ENCODE measurements at places on chromosomes 2 and 18.

GRCh38 chr2:112138159-112139032 lies at the start of gene FBLN7:
TSS of gene FBLN7 (plus strand) at chr2:112138385. CDS start at chr2:112138656, 271 bp downstream.
- DNase-seq = peak; percentile 39

DNA sequence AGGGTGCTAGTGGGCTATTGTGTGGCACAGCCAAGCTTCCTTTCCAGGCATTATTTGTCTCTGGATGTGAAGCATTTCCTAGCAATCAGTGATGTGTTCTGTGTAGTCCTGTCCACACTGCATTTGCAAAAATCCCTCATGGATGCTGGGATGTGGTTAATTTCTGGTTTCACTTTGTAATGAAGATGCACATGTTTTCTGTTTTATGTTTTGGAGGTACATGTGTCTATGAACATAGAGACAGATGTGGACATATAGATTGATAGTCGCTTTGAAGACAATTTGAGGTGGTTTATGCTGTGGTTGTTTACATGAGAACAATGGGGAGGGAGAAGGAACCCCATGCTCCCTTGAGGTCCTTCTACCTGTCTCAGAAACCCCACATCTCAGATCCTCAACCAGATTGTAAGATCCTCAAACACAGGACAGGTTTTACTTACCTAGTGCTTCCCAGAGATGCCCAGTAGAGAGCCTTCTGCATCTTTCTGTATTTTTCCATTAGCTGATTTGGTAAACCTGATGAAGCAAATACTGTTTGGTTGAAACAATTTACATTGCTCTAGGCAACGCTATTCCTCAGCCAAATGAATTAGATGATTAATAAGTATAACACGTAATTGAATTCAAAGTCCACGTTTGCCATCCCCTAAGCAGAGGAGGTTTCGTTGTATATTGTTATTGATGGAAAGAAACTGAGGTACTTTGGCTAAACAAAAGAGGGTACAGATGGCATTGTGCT lies 204.4 kb downstream of the SPP2 start:
- DNase-seq = peak; percentile 91

- no peak for DNase-seq
Measured at GRCh38 chr2:28150236-28150915, 242.3 kb upstream of the FOSL2 start.

DNA sequence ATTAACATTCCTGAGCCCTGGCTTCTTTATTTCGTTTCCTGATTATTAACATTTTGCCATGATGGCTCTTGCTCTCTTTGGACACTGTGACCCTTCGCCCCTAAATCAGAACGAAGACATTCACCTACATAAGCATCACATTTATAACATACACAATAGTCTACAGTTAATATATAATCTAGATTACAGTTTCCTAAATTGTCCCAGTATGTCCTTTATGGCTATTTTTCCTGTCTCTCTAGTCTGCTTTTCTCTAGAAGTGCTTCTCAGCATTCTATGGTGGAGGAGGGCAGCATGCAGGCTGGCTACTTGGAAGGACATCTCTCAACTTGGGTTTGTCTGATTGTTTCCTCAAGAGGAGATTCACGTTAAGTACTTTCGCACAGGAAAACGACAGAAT lies 49.9 kb downstream of the FAM210A start:
- DNase-seq = no peak

- DNase-seq = peak; percentile 76
Measured at GRCh38 chr2:9799729-9800632, 43.3 kb upstream of the TAF1B start.

DNA sequence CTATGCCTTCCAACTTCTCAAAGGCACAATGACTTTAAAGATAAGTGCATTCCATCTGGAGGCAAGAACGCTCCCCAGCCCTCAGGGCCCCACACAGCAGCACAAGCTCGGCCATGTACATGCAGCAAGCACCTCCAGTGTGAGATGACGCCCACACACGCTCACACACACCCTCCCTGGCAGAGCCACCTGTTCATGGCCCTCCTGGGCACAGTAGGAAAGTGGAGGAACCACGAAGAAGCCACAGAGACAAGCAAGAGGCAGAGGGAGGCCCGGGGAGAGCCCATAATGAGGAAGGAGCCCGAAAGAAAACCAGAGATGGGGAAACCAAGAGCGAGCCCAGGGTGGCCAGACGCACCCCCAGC lies 21.7 kb downstream of the BIN1 start:
- peak; percentile 67 for DNase-seq

GRCh38 chr2:219515874-219516629 lies 1.8 kb downstream of the ASIC4 start:
- no peak for DNase-seq

GRCh38 chr2:147538821-147539220 lies 306.0 kb upstream of the ACVR2A start:
- no peak for DNase-seq

DNA sequence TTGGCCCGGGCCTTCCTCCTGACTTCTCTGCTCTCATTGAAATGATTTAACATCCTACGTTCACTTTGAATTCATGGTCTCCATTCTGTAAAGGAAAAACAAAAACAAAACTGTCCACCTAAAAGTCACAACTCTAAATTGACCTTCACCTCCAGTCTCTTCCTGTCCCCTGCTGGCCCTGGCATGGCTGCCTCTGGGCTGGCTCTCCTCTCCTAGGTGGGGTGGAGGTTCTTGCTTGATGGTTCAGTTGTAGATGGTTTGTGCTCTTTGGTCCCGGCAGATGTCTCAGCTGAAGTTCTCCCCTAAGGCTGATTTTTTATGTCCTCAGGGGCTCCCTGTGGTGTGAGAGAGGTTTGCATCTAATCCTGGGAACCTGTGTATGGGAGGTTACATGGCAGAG lies 121.1 kb downstream of the ACKR3 start:
- no peak for DNase-seq

GRCh38 chr18:9872823-9873222 lies 12.9 kb upstream of the TXNDC2 start:
- DNase-seq = no peak

DNA sequence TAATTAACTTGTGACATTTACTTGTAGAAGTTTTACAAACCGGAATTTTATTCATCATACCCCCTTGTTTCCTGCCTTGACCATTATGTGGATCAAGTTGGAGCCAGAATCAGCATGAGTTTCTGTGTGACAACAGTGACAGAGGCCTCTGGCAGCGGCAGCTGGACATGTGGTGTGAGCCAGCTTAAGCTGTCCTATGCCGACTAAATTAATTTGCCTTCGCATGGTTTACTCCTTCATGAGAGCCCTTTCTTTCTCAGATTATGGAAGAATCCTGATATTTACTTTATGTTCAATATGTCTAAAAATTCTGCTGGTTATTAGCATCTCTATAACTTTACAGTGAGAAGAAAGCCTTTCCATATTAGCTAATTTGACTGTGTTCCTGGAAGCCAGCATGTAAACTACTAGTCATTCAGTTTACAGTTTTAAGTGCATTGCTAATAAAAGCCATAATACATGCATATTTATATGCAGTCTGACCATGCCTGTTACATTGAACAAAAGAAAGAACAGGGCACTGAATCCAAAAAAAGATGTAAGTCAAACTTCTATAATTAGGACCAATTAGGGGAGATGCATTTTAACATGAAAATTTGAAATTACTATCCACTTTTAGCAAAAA lies 495.8 kb upstream of the ACVR2A start:
- DNase-seq = no peak

DNA sequence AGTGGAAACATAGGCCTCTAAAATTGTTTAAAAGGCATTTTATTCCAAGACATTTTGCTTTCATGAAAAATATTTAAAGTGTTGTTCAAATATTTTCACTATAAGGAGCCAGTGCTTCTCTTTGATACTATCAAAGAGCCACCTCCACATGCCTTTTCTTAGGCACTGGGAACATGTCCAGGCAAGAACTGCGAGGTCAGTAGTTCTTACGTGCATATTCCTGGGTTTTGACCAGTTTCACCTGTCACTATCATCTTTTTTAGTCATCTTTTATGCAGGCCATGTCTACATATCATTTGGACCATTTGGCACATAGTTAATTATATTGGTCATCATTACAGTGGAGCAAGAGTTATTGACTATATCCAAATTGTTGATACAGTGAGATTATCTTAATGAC lies 195.3 kb downstream of the CCDC85A start:
- DNase-seq = no peak

DNA sequence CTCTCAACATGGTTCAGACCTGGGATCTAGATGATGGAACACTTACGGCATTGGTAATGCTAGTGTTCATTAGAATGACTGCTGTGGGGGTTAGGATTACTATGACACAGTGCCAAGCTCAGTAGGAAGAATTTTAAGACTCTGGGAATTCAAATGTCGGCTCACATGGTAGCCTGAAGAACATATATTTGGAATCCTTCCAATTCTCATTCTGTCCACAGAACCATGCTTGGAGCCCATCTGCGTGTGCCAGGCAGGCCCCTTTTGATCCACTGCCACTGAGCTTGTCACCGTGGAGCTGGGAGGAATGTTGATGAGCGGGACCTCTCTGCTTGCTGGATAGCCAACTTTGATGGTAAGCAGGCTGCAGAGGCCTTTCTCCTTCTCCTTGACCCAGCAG lies 322.0 kb upstream of the SOX11 start:
- no peak for DNase-seq

- DNase-seq = peak; percentile 45
Measured at GRCh38 chr18:43587538-43588153, 310.4 kb upstream of the SYT4 start.

DNA sequence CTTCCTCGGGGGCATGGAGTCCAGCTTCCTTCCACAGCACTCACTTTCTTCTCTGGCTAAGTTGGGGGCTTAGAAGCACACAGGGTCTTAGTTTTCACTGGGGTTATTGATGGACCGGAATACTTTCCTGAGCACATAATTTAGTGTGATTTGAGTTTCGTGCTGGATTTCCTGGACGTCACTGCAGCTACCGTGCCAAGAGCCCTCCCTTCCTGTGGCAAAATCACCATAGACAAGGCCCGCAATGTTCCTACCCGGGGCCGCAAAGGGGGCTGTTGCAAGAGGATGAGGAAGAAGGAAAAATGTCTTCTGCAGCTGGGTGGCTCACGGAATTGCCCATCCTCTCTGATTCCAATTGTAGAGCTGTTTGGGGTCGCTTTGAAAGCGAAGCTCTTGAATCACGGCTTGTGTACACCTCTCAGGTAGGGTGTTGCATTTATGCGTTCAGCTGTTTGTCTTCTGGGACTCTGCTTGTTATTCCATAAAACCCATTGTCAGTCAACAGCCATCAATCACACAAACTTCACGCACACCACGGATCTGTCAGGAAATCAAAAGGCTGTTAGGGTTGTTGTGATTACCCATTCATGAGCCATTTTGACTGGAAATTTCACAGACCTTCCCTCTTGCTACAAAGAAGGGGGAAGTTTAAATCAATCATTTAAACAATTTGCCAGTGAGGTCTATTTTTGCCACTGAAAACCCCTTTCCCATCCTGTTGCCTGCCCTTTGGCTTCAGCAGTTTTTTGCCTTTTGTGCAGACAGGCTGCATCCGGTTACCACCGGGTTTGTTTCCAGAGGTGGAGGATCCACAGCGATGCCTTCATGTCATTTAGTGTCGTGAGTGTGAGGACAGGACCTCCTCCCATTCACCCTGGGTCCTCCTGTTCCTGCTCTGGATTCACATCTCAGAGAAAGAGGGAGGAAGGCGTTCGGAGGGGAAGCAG lies 36.0 kb downstream of the SMIM21 start:
- no peak for DNase-seq

GRCh38 chr2:155372969-155373368 lies 674.5 kb downstream of the KCNJ3 start:
- peak; percentile 10 for DNase-seq

DNA sequence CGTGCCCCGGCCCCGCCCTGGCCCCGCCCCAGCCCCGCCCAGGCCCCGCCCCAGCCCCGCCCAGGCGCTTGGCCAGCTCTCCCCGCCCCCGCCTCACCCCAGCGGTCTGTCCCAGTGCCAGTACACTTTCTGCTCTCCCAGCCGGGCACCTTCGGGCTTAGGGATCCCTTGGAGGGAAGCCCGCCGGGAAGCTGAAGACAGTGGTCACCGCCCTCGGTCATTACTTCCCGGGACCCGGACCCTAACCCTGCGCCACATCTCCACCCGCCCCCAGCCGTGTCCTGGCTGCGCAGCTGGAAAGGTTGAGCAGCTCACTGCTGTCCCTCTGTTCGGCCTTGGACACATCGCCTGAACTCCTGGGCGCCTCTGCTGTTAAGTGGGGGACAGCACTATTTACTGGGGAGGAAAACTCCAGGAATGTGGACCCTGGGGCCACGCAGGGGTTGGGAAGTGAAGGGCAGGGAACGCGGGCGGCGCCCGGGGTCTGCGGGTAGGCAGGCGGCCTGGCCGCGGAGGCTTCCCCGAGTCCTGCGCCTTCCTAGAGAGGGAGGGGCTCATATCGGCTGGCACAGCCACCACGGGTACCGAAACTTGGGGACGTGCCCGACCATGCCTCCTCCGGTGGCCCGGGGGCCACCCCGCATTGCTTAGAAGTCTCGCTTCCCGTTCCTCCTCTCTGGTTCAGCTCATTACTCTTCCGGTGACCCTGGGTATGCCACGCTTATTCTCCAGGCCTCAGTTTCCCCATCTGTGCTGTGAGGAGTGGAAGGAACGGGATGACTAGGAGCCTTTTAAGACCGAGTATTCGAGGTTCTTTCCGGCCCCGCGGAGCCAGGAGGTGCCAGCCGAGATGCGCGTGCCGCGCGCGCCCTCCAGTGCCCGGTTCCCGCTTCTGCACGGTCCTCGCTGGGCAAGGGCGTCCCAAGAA lies 121.0 kb downstream of the GYPC start:
- peak; percentile 47 for DNase-seq

DNA sequence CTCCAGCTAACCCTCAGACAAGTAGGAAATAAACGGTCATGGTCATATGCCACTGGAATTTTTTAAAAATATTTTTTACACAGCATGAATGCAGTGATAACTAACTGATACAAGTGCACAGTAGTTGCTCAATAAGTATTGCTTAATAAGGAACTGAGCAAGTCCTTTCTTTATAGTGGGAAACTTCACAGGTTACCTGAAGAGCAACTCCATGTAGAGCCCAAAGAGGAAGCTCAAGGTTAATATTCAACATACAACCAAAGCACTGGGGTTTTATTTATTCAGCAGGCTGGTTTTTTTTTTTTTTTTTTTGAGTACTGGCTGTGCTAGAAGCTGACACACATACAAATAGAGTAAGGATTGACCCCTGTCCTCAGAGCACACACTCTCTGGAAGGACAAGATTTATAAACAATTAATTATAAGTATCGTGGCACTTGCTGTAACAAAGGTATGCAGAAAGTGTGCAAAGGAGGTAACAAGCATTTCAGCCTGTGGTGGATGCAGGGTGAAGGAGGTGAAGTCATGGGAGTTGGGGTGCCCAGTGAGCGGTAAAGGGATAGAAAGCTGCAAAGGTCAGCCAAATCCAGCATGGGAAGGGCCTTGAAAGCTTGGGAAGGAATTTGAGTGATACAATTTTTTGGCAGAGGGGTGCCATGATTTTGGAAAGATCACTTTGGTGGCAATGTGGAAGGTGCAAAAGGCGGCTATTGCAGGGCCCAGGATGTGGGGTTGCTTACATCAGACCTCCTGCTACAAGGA lies 52.7 kb downstream of the ATOH8 start:
- no peak for DNase-seq

All from M059J (cell line).